ENCODE measurements at places on chromosomes 12 and 14.

- no peak for DNase-seq
Observed at GRCh38 chr14:89065879-89066278, 241.4 kb downstream of the TTC8 start.

DNA sequence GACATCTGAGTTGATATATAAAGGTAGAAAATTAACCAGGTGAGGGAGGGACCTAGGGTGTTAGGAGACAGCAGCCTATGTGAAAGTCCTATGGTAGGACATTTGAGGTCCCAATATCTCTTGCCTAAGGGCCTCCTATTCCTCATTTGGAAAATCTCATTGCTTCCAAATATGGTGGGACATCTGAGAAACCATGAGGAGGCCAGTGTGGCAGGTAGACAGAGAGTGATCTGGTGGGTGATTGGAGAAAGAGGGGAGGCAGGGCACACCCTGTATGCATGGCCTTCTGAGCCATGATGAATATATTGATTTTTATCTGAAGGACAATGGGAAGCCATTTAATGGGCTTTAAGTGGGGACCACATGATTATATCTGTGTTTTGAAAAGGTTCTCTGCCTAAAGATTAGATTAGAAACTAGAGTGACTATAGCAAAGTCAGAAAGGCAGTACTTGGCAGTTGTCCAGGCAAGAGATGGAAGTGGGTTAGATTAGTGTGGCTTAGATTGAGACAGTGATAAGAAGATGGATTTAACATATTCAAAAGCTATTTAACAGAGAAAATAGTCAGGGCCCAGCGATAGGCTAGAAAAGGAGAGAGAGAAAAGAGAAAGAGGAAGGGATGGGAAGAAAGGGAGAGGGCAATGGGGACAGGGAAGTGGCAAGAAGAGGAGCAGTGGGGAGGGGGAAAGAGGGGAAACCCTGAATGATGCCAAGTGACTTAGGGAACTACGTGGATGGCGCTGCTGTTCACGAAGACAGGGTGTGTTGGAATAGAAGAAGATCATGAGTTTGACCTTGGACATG lies 237.2 kb upstream of the SRRM4 start:
- DNase-seq: no peak

DNA sequence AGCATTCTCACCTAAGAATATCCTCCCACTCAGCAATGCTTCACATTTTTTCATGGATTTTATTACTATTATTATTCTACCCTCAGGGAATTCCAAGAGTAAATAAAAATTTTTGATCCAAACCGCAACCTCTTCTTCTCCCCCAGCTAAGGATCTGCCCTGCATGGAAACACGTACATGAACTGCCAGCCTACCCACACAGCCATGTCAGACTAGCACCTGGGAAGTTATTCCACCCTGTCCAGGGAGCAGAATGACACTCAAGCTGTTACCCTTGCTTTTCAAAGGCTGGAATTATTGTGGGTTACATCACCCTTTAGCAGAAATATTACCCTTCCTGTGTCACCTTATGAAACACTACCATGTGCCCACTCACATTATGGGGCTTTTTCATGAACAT lies 227.3 kb upstream of the USP15 start:
- no peak for DNase-seq

DNA sequence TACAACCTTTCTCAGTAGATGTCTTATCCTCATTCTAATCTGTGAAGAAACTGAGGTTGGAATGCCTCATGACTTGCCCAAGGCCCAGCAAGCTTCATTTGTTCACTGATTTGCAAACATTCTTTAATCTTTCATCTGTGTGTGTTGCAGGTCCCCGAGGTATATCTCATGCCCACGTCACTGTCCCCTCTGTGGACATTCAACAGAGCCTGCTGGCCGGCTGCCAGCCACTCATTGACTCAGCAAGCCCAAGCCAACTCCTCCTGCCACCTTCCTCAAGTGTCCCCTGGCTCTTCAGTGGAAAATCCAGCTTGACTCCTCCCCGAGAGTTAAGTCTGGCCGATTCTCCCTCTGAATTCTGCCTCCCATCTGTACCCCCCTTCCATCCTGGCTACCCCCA lies 1.9 kb upstream of the DCAF4 start:
- DNase-seq: no peak

GRCh38 chr14:93984987-93985410 lies 8.6 kb upstream of the ASB2 start:
- peak; percentile 97 for DNase-seq

DNA sequence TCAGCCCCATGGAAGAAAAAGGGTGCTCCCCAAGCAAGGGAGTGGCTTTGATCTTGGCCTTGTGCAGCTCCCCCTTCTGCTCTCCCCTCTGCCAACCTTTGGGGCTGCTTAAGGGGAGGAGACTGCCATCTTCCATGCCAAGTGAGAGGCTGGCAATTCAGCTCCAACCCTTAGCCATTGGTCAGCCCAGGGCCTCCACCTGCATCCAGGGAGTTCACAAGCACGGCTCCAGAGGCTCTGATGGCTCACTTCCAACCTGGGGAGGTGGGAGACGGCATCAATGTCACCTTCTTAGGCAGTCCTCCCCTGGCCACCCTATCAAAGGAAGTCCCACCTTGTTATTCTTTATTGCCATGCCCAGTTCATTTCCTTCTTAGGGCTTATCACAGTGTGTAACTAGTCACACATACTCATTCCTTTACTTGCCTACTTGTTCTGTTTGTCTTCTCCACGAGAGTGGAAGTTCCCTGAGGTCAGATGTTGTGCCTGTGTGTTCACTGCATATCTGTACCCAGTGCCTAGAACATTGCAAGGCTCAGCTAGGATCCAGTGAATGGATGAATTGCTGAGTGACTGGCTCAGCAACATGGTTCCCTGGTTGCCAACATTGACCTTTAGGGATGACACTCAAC lies 5.0 kb downstream of the HDAC7 start:
- no peak for DNase-seq

DNA sequence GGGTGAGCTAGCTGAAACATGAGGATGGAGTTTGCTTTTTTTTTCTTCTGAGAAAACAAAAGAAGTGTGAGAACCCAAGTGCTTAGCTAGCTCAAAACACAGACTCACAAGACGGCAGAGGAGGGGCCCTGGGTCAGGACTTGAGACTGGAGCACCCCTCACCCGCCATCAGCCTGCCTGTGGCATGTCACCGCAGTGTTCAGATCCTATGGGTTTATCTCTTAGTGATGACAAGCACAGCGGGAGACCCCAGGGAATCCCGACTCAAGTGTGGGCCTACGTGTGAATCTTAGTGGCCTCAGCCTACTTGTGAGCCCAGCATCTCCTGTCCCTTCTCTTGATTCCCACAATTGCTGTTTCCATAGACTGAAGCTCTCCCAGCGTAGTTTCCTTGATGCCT lies 22.9 kb downstream of the DYRK4 start:
- DNase-seq: no peak

- no peak for DNase-seq
Observed at GRCh38 chr12:113974006-113974405, 7.9 kb upstream of the RBM19 start.

GRCh38 chr14:77339407-77339806 lies 18.6 kb downstream of the GSTZ1 start:
- peak; percentile 14 for DNase-seq

DNA sequence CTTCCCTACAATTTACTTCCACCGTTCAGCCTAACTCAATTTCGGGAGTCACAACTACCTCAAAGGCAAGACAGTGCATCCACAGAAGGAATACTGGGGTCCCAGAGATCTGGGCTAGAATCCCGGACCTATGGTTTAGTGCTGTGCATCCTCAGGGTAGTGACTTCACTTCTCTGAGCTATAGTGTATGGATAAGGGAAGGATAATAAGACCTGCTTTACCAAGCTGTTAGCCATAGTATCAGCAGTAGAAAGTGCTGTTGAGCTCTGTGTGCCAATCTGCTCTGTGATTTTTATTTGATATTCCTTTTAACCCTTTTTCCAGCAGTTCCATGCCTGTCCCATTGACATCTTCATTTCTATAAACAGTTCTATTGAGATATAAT lies 1044.3 kb downstream of the BCL11B start:
- DNase-seq: no peak

DNA sequence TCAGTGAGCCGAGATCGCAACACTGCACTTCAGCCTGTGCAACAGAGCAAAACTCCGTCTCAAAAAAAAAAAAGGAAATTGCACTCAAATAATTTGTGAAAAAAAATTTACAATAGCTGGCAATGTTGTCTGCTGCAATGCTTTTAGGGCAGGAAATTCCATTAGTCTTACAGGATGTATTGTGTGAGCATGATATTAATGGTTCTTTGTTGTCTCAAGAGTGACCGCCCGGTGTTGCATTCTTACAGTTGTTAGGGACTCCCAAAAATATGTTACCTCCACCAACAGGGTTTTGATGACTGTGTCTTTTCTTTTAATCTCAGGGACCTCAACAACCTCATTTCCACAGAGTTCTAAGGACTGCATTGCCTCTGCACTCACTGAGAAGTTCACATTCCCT lies 44.8 kb downstream of the PZP start:
- no peak for DNase-seq

GRCh38 chr14:24436355-24437019 lies 6.1 kb downstream of the SDR39U1 start:
- DNase-seq: peak; percentile 87

DNA sequence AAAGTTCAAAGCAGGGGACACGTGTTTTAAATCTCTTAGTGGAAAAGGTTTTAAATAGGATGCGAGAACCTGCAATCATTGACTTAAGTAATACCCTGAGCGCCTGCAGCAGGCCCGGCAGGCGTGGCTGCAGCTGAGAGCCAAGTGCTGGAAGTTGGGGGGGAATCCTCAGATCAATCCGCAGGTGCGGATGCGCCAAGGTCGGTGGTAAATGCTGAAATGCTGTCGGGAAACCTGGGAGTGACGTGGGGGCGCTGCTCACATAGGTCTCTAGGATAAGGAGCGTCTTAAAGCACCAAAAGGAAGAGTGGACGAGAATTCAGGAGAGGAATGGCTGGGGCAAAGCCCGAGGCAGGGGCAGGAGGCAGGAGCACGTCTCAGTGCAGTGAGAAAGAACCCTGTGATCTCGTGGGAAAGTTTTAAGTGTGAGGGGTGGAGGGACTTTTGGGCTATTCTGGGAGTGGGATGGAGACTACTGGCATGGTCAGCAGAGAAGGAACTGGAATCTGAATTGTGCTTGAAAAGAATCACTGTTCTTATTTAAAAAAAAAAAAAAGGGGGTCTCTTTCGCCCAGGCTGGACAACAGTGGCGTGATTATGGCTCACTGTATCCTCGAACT lies 883 bp upstream of the CDCA4 start:
- DNase-seq: peak; percentile 43

GRCh38 chr14:71524320-71524982 lies 407.8 kb upstream of the RGS6 start:
- DNase-seq: no peak

GRCh38 chr14:99015833-99016232 lies 256.2 kb downstream of the BCL11B start:
- no peak for DNase-seq

- DNase-seq: peak; percentile 54
Observed at GRCh38 chr12:53538209-53538689, 31.0 kb upstream of the NPFF start.

GRCh38 chr14:58722441-58722840 lies 84.7 kb downstream of the DACT1 start:
- DNase-seq: no peak

GRCh38 chr12:67648521-67649260 lies at the start of gene DYRK2:
Gene DYRK2, plus strand, starts transcription at chr12:67648745. Its CDS starts 389 bp downstream, at chr12:67649134.
- DNase-seq: peak; percentile 84

DNA sequence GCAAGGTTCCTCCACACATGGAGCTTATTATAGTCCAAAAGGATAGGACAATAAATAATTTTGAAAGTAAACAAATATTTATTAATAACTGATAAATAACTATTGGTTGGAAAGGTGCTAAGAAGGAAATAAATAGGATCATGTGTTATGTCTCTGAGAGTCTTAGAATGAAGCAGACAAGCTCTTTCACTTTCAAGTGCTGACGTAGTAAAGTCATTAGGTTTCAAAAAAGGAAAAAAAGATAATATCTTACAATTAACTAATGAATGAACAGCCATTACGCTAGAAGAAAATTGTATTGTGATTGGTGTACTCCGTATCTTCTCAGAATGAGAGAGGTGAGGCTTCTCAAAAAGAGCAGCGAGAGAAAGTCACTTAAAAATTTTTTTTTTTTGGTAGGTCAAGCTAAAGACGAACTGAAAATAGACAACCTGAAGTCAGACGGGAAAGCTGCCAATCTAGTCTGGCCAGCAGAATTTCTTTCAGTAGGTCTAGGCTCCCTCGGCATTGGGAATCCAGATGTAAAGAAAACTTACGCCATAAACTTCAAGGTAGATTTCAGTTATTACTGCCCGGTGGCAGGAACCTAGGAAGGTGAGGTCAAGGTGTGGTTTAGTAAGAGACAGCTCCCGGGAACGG lies 583 bp upstream of the LEMD3 start:
- no peak for DNase-seq

DNA sequence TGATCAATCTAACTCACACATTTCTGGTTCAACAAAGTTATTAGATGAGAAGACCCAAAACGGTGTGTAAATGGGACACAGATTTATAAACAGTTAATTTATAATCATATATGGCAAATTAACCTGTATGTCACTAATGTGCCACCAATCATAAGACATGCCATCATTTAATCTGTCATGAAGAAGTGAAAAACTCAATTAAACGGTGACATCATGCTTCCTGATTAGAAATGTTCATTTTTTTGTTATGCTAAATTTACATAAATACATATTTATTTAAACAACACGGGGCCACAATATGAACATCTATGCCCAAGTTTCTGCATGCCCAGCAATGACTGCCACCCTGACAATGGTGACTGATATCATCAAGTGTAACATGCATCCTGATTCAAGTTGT lies 164.1 kb upstream of the EEA1 start:
- no peak for DNase-seq

- DNase-seq: peak; percentile 98
Observed at GRCh38 chr14:56199095-56199981, 81.1 kb downstream of the PELI2 start.

DNA sequence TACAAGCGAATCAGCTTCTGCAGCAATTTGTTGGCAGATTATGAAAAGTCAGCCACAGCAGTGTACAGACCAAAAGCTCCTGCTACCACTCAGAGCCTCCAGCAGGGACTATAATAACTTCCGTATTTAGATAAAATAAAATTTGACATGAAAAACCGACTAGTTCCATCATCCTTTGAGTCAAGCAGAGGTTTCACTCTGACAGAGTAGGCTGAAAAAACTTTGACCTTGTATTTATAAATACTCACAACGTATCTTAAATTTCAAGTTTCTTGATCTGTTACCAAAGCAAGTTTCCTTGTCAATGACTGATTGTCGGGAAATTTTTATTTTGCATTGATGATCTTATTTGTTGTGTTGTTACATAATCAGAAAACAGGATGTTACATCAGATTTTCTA lies 283.4 kb downstream of the DAD1 start:
- DNase-seq: no peak
